ENCODE measurements at places on chromosomes 16 and 17.

DNA sequence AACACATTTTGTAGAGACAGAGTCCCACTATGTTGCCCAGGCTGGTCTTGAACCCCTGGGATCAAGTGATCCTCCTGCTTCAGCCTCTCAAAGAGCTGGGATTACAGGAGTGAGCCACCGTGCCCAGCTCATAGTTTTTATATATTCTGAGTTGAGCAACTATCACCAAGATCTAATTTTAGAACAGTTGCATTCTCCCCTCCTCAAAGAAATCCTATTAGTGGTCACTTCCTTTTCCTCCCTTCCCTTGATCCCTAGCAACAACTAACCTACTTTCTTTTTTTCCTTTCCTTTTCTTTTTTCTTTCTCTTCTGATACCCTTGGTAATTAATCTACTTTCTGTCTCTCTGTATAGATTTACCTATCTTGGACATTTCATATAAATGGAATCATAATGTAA is 61.5 kb upstream of the B4GALNT2 start:
- DNase-seq: no peak

GRCh38 chr17:27091043-27091497 is 202.8 kb upstream of the WSB1 start:
- DNase-seq: no peak

DNA sequence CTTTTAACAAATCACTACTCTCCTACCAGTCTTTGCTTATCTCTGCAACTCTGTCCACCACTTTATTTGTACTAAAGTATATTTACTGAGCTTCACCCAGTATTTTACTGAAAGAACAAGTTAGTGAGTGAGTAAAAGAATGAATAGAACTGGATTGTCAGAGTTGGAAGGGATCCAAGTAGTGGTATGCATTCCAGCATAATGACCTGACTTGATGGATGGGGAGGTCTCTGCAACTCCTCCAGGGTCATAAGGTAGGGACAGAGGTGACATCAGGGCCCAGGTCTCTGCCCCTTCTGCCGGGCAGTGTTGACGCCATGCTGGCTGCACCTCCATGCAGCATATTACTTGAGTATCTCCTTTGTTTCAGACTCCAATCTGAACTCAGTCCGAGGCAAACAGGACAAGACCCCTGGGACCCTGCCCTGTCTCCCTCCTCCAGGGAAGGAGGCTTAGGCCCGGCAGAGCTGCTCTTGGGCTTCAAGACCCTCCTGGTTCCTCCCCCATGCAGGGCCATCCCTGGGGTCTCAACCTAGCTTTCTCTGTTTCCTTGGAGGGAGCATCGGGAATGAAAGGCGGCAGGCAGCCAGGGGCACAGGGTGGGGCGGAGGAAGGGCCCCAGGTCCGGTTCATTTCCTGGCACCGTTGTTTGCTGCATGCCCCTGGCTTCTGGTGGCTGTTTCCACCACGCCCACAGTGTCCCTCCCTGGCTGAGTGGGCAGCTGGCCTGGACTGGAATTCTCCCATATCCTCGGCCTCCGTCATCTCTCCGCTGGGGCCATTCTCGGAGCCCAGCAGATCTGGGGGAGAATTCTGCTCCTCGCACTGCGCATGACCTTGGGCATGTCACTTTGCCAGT is 12.4 kb upstream of the ITGA3 start:
- no peak for DNase-seq

GRCh38 chr17:74512036-74512435 is 19.2 kb downstream of the CD300LB start:
- DNase-seq: no peak

DNA sequence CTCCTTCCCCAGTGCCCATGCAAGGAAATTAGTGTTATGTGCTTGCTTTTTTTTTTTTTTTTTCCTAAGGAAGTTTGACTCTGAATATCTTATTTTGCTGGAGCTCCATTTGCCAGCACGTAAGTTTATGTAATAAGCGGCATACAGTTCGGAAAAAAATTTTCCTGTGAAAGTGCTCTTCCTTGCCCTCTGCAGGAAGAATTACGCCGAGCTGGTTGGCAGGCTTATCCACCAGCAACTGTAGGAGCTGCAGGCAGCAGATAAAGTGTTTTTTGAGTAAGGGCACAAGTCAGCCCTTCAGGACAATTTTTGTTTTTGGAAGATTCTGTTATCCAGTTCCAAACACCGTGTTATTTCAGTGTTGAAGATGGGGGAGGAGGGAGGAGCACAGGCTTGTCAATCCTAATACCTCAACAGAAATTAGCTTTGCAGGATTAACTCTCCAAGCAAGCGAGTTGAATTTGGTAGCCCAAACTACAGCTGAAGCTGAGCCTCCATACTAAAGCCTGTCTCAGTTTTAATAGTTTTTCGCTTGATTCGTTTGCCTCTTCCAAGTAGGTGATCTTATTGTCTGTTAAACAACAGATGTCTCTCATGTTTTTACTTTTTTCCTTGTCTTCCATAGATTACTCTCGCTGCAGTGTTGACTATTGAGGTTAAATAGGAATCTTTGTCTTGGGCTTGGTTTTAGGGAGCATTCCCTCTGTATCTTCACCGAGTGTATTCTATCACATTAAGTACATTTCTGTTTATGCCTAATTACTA is 1.1 kb downstream of the SPECC1 start:
- DNase-seq: peak; percentile 69

DNA sequence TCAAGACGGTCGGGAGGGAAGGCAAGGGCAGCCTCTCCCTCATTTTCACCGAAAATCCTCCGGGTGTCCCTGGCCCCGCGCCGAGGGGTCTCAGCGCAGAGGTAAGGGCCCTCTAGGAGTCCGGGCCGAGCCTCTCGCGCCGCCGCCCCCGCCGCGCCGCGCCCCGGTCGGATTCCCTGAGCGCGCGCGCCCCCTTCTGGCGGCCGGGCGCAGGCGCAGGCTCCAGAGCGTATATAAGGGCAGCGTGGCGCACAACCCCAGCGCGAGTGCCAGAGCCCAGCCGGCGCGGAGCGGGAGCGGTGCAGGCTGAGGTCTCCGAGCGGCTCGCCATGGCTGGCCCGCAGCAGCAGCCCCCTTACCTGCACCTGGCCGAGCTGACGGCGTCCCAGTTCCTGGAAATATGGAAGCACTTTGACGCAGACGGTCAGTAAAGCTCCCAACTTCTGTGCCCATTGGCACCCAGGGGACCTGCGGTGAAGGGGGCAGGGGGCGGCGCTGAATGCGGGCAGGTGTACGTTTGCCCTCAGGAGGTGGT is at the start of gene CALB2:
CALB2 (plus strand) TSS at position 260 of the 535 bp plus-strand sequence; CDS start at position 330, 70 bp downstream.
- peak; percentile 84 for DNase-seq

- DNase-seq: no peak
These were observed 148.7 kb downstream of the GRIN2A start for GRCh38 chr16:10033556-10033955.

- DNase-seq: no peak
These were observed 256.1 kb downstream of the IRX3 start for GRCh38 chr16:54030451-54030850.

DNA sequence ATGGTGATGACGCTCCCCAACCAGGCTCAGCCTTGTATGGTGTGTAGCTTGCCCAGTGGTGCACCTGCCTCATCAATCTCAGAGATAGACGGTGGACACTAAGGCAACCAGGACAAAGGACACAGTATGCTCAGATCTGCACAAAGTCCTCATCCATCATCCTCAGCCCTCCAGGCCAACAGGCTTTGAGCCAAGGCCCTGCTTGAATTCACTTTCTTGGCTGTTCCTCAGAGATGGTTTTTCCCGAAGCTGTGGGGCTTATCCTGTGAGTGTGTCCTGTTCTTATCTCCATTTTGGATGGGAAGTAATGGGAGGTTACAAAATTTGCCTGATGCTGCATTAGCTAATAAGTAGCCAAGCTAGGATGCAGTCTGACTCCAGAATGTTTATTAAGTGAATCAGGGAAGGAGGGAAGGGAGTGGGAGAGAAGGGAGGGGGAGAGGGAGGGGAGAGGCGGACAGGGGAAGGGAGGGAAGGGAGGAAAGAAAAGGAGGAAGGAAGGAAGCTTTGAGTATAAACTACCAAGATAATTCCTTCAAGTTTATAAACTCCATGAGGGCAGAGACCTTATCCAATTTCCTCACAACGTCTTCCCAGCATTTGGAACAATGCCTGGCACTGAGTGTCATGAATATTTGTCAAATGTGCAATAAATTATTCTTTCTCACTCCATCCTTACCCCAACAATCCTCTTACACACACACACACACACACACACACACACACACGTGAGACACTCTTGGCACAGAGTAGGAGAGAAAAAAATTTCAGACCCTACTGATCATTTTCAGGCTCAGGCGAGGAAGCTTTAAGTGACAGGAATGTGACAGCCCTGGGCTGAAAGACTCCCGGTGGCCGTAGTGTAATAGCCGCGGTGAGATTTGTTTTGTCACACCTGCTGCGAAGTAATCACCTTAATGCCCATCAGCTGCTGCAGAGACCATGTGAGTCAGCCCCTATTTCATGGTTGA is 84.3 kb downstream of the BMERB1 start:
- no peak for DNase-seq

DNA sequence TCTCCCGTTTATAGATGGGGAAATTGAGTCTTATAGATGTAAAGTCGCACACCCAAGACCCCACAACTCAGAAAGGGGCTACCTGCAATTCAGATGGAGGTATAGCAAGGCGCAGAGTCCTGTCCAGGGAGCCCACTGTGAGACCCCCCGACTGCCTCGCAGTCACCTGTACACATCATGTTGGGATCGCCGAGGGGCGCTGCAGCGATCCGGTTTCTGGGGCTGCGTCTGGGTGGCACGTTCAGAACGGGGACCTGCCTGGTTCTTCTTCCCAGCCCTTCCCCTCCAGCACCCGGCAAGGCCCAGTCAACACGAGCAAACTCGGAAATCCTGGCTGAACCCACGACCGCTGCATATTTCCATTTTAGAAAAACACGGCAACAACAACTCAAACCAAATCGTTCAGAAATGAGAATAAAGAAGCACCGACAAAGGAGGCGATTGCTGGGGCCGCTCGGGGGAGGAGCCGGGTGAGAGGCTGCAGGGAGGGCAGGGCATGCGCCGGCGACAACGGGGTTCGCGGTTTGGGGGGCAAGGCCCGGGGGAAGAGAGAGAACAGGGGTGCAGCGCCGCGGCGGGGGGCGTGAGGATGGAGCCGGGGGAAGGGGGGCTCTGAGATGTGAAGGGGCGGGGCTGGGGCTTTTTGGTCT is 643 bp downstream of the HSDL1 start:
- no peak for DNase-seq

GRCh38 chr17:73135766-73136165 is 29.0 kb upstream of the SSTR2 start:
- no peak for DNase-seq

DNA sequence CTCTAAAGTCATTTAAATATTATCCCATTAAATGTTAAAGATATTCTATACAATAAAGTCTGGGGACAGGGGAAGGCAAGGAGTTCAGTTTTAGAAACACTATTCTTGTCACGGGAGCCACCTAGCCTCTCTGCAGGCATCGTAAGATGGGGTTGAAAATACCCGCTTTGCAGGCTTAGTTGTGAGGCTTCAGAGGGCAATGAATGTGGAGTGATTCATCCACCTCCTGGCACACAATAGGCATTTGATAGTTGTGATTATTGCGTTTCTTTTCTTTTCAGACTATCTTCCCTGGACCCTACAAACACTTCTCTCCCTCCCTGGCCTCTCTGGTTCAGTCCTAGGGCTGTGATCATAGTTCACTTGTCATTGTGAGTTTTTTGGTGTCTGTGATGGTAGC is 19.6 kb downstream of the GLP2R start:
- no peak for DNase-seq

DNA sequence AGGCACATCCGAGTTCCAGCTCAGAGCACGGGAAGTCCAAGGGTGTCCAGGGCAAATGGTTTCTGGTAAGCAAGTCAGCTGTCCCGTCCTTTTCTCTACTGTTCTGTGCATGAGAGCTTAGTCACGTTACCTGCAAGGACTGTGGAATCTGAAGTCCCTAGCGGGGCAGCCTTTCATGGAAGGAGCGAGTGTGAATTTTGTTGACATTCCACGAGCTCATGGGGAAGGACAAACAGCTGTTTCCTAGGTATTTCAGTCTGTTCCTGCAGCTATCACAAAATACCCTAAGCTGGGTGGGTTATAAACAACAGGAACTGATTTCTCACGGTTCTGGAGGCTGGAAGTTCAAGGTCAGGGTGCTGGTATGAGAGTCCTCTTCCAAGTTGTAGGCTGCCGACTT is 109.2 kb downstream of the SDR42E1 start:
- DNase-seq: no peak

DNA sequence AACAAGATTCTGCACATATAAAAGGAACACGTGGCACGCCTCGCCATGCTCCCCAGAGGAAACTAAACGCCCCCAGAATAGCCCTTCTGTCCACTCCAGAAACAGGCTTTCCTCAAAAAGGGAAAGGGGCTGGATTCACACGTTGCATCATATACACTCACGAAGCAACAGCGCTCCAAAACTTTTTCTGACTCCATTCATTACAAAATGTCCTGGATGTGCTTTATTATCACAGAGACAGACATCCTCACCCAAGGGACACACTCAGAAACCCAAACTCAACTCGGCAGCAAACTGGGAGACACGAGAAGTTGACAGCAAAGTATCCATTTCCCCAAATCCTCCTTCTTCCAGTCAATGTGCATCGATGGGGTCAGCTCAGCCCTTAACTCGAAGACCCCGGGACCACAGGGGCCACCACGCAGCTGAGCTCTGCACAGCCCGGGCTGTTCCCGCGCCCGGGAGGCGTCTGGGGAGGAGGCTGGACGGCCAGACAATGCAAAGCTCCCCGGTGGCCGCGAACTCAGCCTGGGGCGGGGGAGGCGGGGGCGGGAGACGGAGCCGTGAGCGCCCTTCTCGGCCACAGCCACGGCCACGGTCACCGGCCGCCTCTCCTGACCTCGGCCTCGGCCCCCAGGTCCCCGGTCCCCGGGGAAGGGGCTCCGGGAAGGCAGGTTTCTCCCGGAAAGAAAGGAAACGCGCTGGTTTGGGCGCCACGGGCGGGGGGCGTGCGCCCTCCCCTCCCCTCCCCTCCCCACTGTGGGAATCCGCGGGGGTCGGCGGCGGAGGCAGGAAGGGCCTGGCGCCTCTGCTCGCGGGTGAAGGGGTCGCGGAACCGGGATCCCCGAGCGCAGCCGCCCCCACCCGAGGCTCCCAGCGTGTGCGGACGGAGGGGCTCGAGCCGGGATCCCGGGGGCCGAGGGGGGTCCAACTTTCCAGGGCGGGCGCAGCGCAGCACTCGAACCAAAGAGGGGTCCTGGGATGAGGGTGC is 1.2 kb downstream of the NXN start:
- DNase-seq: no peak

DNA sequence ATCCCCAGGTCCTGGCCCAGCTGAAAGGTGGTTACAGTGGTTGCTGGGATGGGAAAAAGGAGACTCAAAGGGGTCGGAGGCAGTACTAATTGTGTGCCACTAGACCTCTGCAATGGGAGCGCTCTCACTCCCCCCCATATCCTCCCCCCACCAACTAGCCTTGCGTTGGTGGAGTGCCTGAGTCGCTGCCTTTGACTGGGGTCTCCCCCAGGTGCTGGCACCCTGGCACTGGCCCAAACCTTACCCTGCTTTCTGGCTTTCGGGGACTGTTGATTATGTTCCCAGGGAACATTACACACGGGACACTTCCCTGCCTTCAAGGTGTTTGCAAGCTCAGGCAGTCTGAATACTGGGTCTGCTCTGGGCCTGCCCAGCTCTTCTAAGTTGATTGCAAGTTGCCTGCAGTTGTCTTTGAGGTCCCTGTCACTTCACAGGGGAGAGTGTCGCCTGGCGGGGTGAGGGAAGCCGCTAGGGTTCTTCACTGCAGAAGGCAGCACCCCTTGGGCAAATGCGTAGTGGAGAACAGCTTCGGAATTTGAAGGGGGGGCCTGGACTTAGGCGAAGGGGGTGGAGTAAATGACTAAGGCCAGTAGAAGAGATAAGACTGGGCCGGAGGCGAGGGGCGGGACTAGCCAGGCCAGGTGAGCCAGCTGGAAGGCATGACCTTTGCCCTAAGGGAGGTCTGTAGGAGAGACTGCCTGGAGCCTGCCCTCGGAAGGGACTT is 98.0 kb downstream of the RAB11FIP4 start:
- no peak for DNase-seq

- DNase-seq: no peak
These were observed 6.6 kb upstream of the GLIS2 start for GRCh38 chr16:4309102-4309832.
